ENCODE measurements at places on chromosomes 5 and 9.

GRCh38 chr5:35908814-35909213 lies 29.6 kb downstream of the CAPSL start:
- DNase-seq, result no peak

DNA sequence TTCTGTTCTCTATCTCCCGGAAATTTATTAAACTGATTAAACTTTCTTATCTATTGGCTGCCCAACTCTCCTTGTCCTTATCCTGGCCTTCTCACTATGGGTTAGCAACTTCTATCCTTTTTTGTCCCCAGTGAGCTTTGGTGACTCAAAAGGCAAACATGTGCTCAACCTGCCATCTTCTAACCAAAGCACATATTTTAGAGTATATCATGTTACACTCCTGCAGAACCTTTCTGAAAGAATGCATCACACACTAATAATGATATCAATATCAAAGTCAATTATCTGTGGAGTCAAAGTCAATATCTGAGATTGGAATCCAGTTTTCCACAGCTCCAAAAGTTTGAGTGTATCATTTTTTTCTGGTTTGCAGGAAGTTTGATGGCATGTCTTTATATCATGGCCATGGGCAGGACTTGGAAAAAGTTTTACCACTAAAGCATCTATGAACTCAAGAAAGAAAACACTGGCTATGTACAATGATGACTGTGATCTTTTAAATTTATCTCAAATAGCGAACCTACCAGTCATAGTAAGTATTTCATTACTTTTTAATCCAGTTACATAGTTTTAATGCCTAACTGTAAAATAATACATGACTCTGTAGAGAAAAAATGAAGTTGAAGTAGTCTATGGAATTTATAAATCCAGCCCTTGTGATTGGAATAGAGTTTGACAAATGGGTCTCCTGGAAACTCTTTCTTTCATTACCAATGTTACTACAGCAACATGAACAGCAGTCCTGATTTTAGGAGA lies 166.8 kb downstream of the DROSHA start:
- DNase-seq, result no peak

- no peak for DNase-seq
Measured at GRCh38 chr9:137575364-137575715, 3.4 kb downstream of the DPH7 start.

DNA sequence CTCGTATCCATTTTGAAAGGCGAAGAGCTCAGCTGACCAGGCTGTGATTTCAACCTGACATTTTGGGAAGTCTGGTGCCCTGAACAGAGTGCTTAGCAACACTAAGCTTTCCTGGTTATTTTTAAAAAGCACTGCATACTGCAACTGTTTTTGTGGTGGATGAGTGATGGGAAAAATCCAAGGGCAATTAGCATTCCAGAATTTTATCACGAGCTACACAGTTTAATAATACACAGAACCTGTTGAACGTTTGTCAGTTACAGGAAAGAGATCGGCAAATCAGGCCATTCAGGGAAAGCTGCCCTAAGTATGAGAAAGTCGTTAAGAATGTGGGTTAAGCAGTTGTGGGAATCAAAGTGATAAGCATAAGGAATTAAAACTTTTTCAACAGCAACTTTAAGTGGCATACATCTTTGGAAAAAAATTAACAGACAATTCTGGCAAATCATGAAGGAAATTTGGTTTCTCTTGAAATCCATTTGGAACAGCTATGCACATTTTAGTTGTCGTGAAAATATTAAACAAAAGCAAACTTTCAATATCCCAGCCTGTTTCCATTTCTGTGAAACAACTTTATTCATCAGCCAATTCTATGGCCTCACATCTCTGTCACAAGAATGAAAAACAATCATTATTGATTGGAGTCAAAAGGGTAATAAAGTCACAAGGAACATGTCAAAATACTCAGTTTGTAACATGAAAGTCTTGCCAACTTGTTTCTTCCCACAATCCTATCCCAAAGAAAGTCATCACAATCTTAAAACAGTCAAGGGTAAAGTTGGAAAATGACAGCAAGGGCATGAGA lies 25.7 kb downstream of the PUM3 start:
- DNase-seq, result no peak

DNA sequence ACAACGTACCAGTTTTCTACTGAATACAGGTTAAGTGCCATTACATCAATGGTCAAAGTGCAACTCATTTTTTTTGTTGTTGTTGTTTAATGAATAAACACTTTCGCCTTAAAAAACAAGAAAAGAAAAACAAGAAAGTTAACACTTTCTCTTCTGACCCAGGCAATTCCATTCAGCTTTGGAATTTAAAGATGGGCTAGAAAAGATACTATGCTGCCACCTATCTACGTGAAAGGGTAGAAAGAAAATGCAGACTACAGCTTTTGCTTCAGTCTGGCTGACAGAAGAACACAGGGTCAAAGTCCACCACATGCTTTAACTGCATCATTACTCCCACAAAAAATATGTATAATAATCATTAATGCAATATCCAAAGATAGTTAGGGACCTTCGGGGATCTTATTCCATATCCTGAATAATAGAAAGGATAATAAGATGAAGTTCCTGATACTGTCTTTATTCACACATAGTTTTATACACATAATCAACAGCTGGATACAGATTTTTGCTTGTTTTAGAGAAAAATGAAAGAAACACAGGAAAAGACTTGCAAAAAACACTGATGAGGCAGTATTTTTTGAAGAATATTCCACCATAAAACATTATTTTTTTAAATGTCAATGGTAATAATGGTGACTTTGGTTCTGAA lies 40.4 kb downstream of the ZDHHC21 start:
- no peak for DNase-seq

DNA sequence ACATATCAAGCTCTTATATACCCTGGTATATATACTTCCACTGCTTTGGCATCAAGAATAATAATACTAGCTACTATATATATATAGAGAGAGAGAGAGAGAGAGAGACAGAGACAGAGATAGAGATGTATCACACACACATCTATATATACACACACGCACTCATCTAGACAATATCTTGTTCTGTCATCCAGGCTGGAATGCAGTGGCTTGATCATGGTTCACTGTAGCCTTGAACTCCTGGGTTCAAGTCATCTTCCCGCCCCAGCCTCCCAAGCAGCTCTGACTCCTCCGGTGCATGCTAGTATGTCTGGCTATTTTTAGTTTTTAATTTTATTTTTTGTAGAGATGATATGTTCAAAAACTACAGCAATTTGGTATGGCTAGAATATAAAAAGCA lies 22.5 kb downstream of the ANKHD1 start:
- no peak for DNase-seq

DNA sequence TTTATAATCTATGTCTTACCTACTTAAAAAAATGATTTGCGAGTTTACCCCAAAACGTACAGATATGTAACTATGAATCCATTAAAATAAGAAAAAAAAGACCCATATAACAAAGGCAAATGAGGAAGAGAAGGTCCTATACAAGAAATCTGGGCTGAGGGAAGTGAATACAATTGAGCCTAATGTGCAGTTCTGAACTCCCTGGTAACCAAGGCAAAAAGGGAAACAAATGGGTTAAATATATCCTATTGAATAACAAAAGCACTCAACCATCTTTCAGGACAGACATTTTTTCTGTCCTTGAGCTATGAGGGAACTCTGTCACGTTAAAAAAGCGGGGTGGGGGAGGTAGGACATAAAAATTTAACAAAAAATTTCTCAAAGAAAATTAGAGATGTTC lies 78.6 kb downstream of the PTPN3 start:
- DNase-seq, result no peak

- no peak for DNase-seq
Measured at GRCh38 chr9:22129133-22129532, 120.0 kb upstream of the CDKN2B start.

DNA sequence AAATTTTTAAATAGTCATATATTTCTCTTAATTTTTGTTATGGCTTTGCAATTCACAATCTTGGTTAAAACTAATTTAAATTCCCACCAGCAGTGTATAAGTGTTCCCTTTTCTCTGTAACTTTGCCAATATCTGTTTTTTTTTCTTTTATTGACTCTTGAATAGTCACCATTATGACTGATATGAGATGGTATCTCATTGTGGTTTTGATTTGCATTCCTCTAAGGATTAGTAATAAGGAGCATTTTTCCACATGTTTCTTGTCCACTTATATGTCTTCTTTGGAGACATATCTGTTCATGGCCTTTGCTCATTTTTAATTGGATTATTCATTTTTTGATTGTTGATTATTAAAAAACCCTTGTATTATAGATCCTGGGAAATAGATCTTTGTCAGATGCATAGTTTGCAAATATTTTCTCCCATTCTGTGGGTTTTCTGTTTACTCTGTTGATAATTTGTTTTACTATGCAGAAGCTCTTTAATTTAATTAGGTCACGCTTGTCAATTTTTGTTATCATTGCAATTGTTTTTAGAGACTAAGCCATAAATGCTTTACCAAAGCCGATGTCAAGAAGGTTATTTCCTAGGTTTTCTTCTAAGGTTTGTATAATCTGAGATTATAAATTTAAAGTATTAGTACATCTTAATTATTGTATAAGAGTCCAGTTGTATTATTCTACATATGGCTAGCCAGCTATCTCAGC lies 610.9 kb downstream of the CHSY3 start:
- no peak for DNase-seq

DNA sequence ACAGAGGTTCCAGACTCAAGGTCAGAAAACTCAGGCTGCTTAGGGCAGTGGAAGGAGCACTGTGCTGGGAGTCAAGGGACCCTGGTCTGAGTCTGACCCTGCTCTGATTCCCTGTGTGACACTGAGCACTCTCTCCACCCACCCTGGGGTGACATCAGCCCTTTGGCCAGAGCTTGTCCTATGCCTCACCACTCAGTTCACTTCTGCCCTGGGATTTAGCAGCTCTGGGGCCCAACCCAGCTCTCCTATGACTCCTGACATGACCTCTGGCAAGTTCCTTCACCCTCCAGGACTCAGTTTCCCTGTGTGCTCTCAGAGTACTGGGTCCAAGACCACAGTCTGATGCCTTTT lies 63.9 kb downstream of the FAM114A2 start:
- no peak for DNase-seq

DNA sequence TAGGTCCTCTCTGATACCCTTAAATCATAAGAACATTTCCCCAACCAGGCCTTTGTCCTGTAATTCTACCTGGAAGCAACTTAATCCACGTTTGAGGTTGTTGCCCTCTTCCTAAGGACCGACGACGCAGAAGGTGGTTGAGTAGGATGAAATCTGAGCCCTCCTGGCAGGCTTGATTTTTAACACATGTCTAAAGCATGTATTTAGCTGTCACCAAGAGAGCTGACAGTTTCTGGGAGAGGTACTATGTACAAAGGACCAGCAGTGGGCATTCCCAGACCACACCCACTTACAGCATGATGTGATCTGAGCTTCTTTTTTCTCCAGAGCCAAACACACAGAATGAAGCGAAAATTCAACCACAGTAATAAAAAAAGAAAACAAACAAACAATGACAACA lies 260.9 kb downstream of the SH3GL2 start:
- DNase-seq, result no peak

- no peak for DNase-seq
Measured at GRCh38 chr5:158606233-158606632, 493.5 kb downstream of the EBF1 start.

- DNase-seq, result no peak
Measured at GRCh38 chr5:103620851-103621547, 58.4 kb upstream of the NUDT12 start.

- no peak for DNase-seq
Measured at GRCh38 chr9:109974918-109975276, 194.9 kb downstream of the PALM2AKAP2 start.

DNA sequence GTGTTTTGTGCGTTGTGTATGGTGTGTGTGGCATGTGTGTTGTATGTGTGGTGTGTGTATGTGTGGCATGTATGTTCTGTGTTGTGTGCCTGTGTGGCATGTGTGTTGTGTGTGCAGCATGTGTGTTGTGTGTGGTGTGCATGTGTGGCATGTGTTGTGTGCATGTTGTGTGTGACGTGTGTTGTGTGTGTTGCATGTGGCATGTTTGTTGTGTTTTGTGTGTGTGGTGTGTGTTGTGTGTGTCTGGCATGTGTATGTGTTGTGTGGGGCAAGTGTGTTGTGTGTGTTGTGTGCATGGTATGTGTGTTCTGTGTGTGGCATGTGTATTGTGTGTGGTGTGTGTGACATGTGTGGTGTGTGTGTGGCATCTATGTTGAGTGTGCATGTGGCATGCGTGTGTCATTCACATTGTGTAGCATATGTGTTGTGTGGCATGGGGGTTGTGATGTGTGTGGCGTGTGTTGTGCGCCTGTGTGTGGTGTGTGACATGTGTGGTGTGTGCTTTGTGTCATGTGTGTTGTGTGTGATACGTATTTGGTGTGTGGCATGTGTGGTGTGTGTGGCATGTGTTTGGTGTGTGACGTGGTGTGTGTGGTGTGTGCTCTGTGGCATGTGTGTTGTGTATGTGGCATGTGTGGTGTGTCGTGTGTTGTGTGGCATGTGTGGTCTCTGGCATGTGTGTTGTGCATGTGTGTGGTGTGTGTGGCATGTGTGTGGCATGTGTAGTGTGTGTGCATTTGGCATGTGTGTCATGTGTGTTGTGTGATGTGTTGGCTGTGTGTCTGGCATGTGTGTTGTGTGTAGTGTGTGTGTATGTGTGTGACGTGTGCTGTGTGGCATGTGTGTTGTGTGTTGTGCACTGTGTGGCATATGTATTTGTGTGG lies 46.6 kb upstream of the IRX4 start:
- DNase-seq, result no peak

DNA sequence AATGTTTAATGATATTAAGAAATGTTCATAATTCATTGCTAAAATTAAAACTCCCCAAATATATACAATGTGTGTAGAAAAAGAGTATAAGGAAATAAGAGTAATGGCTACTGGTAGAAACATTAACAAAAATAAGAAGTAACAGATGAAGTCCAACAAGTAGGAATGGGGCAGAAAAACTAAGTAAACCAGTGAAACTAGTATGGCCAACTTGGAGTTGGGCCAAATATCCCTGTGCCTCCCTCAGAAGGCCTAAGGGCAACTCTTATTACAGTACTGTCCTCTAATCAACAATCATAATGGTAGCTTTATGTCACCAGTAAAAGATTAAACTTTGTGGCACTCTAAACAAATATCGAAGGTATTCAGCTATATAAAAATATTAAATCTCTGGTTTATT lies 93.5 kb downstream of the SSBP2 start:
- no peak for DNase-seq

DNA sequence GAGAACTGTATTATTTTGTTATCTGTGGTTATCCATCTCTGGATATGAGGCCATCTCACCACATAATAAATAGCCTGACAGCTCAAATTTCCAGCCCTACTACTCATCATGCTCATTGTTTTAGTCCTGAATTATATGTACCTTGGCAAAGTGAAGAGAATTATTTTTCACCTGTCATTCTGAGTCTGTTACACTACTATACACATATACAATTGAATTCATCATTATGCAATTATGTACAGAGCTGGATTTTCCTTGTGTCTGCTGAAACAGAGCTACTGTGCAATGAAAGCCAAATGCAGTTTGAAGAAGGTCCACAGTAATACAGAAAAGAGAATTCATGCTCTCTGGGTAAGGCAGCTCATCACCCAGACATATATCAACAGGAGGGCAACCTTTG lies 28.5 kb downstream of the ESM1 start:
- DNase-seq, result no peak

DNA sequence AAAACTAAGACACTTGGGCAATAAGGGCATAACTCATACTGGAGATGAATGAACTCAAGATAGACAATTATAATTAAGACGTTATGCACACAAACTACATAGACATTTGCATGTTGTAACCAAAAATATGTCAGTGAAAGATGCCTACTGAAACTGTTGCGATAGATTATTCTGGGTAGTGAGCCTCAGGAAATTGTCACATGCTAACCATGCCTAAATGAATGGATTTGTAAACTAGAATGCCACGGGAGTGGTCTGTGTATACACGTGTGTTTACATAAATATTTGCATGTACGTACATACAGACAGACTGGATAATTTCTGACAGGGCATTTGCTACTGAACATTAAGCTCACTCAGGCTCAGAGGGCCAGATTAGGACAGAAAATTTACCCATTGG lies 1.2 kb downstream of the NIPSNAP3B start:
- no peak for DNase-seq

All from activated CD4-positive, alpha-beta T cell treated with anti-CD3 and anti-CD28 coated beads for 1 hour (primary cell).